ENCODE measurements at places on chromosomes 7 and 10.

DNA sequence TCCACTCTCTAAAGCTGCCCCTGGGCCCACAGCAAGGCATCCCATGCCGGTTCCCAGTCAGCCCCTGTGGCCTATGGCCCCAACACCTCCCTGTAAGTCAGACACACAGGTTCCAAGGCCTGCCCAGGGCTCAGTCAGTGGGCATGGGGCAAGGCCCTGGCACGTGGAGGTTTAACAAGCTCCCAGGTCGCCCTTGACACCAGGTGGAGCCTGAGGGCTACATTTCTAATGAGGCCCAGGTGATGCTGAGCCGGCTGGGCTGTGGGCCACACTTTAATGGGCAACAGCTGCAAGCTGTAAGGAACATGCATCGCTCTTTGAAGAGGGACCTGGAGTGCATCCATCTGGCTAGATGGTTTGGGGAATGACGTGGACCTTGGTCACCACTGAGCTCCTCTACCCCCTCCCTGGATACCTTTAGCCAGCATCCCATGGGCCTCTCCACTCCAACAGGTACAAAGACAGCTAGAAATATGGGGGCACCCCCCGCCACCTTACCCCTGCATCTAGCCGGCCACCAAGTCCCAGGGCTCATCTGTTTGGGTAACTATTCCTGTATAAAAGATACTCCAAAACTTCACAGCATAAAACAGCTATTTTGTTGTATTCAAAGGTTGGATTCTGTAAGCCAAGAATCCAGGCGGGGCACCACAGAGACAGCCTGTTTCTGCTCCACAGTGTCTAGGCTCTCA, 122.5 kb downstream of the OAT start:
- no peak for DNase-seq

DNA sequence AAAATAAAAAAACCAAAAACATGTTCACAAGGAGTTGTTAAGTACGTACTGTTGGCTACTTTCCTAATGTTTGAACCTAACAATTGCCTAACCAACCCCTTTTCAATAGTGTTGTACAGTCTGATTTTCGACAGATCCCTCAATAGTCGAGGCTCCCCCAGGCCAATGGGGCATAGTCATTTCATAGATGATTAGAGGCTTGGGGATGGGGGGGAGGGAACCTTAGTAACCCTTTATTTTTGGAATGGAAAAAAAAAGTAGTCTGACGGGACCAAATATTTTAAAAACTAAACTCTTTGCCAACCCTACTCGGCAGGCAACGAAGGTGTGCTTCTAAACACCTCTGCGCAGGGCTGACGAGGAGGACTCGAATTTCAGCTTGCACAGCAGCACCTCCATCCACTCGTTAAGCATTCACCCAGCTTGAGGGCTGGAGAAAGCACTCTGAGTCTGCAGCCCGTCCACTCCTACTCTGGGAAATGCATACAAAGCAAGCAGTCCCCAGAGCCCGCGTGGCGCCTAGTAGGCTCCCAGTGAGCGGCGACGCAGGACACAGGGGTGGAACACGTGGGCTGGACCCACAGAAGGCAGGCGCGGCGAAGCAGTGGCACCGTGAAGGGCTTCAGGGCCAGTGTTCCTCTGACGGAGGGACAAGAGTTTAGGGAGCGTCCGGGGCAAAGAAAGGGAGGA, 899 bp downstream of the PUS7 start:
- DNase-seq: peak; percentile 57

DNA sequence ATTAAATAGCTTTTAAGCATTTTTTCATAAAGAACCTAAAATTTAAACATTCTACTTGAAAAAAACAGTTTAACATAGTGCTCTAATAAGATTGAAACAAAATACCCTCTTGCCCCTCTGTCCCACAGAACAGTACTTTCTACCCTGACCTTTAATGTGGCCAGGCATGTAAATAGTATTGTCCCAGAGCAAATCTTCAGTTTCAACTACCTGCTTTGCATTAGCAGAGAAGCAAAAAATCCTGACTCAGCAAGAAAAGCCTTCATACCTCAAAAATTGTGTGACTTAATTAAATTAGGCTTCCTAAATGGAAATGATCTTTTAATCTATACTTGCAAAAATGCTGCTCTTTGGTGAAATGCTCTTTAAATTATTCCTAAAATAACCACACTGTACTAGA, 237.4 kb upstream of the AOAH start:
- DNase-seq: no peak

DNA sequence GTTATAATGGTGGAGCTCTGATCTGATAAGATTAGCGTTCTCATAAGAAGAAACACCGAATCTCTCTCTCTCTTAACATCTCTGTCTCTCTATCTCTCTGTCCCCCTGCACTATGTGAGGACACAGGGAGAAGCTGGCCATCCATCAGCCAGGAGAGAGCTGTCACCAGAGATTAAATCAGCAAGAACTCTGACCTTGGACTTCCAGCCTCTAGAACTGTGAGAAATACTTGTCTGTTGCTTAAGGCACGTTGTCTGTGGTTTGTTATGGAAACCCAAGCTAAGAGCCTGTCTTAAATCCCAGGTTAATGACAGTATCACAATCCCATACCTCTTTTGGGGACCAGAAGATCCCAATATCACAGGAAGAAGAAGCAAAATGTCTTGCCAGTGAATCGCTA, 132.0 kb upstream of the AKR1E2 start:
- DNase-seq: no peak

DNA sequence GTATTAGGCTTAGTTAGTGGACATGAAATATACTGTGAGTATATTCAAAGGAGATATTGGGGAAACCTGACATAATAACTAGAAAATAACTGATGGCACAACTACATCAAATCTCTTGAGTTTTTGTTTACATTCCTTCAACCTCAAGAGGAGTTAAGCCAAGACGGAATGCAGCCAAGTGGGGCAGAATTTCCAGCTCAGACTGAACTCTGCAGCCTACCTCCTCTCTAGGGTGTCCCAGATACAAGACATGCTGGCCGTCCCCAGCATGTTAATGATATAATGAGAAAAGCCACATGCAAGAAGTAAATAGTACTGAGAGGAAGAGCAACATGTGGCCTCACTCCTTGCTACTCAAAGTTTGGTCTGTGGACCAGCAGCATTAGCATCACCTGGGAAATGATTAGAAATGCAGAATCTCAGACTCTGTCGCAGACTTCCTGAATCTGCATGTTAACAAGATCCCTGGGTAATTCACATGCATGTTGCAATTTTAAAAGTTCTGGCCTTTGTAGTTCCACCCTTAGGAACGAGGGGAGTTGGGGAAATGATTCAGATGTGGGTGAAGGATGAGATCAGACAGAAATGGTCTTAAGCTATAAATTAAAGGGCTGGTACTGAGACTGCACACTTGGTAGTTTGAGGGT, 118.4 kb upstream of the CACUL1 start:
- DNase-seq: no peak

Data from stimulated activated naive CD8-positive, alpha-beta T cell treated with anti-CD3 and anti-CD28 coated beads, Interleukin-15, Interleukin-2, amounts not matched to agents 100 U/mL and 50 U/mL, for 24 hours (primary cell).